Subcutaneous adipose tissue (tissue), 4 donors: ENCODE measurements at places on chromosomes 1 and 21. TPM values are rescaled to one million over a fixed set of nuclear protein-coding genes. Genes with fewer than 3 reads are reported as not detected.

The PIK3C2B gene
- 26.7 TPM for total RNA-seq

The LEFTY2 gene
- 1.1 TPM for total RNA-seq

The FLAD1 gene
- 25.9 TPM for total RNA-seq

The AMY1A gene
- not detected for total RNA-seq

The APCS gene
- not detected for total RNA-seq

The B3GALT5 gene
- not detected for total RNA-seq

The TMEM81 gene
- total RNA-seq, result 2.9 TPM

The GBP1 gene
- 12.9 TPM for total RNA-seq

The ADAMTS1 gene
- 106 TPM for total RNA-seq

The S100A12 gene
- total RNA-seq, result not detected

The NKAIN1 gene
- not detected for total RNA-seq

The HSD17B7 gene
- 20.5 TPM for total RNA-seq

The HSF2BP gene
- 0.94 TPM for total RNA-seq

The SERPINC1 gene
- not detected for total RNA-seq

The LEMD1 gene
- not detected for total RNA-seq

The KRTAP11-1 gene
- total RNA-seq, result not detected

The BATF3 gene
- total RNA-seq, result 2.7 TPM

The PDE4B gene
- 15.6 TPM for total RNA-seq

The COL6A1 gene
- total RNA-seq, result 199 TPM

The IFT25 gene
- 21.4 TPM for total RNA-seq

The PCSK9 gene
- total RNA-seq, result not detected

The MIXL1 gene
- not detected for total RNA-seq

The RASAL2 gene
- 29.5 TPM for total RNA-seq

The ZC3H11A gene
- 119 TPM for total RNA-seq

The TMEM35B gene
- 67.5 TPM for total RNA-seq

The LHX8 gene
- total RNA-seq, result not detected

The ACTL8 gene
- total RNA-seq, result not detected

The HSPA13 gene
- 27.6 TPM for total RNA-seq

The ROR1 gene
- total RNA-seq, result 10.2 TPM

The ADAM30 gene
- not detected for total RNA-seq

The VCAM1 gene
- total RNA-seq, result 25.1 TPM
